SK-MEL-5 (cell line): ENCODE measurements at places on chromosomes 4 and X.

DNA sequence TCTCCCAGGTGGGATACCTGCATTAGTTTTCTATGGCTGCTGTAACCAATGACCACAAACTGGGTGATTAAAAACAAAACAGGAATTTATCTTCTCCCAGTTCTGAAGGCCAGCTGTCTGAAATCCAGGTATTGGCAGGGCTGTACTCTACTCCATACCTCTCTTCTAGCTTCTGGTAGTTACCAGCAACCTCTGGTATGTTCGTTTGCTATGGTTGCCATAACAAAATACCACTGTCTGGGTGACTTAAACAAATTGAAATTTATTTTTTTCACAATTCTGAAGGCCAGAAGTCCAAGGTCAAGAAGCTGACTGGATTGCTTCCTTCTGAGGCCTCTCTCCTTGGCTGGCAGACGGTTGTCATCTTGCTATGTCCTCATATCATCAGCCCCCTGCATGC, 642.1 kb upstream of the TENM3 start:
- DNase-seq = no peak

DNA sequence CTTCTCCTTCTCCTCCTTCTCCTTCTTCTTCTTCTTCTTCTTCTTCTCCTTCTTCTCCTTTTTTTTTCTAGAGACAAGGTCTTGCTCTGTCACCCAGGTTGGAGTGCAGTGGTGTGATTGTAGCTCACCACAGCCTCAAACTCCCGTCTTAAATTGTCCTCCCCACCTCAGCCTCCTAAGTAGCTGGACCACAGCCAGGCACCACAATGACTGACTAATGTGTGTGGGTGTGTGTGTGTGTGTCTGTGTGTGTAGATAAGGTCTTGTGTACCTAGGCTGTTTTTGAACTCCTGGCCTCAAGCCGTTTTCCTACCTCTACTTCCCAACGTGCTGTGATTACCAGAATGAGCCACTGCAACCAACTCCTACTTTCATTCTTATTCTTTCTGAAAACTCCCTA, 390.9 kb downstream of the ADAM29 start:
- DNase-seq = no peak

DNA sequence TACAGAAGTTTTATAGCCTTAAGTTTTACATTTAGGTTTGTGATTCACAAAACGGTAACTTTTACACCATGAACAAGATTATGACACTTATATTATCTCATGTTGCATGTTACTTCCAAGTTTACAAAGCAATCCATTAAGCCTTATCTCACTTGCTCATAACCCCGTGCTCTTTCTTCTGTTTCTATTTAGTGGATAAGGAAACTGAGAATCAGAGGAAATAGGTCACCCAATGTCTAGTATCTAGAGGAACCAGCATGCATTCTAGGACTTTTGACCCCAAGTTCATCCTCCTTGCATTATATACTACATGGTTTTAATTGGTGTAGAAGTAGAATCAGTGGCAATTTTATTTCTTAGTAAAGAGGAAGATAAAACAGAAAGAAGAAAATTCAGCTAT, 67.0 kb upstream of the ANXA3 start:
- peak; percentile 13 for DNase-seq

- DNase-seq = no peak
Measured at GRCh38 chrX:38106991-38107655, 100.8 kb downstream of the SYTL5 start.

- no peak for DNase-seq
Measured at GRCh38 chr4:1500966-1501753, 94.9 kb upstream of the NKX1-1 start.

- DNase-seq = no peak
Measured at GRCh38 chrX:154084449-154085300, 12.8 kb downstream of the MECP2 start.

- no peak for DNase-seq
Measured at GRCh38 chr4:15470128-15470475, 420 bp downstream of the CC2D2A start.

DNA sequence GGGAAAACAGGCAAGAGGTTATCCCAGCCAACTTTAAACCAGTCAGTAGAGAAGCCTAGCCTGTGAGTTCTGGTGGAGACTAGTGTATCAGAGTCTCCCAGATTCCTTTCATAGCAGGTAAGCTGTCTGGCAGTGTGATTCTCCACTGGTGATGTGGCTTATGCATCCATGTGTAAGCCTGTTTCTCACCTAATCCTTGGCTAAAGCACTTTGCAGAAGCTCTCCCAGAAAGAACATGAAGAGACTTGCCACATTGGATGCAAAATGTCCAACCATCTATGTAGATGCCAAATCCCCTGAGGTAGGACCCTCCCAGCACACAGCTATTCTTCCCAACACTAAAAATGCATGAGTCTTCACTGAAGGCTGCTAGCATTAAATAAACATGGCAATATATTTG, 111.7 kb downstream of the CHRNA9 start:
- DNase-seq = no peak

- DNase-seq = no peak
Measured at GRCh38 chr4:38366456-38366855, 297.5 kb upstream of the KLF3 start.
